ENCODE measurements at places on chromosomes 3 and 15.

DNA sequence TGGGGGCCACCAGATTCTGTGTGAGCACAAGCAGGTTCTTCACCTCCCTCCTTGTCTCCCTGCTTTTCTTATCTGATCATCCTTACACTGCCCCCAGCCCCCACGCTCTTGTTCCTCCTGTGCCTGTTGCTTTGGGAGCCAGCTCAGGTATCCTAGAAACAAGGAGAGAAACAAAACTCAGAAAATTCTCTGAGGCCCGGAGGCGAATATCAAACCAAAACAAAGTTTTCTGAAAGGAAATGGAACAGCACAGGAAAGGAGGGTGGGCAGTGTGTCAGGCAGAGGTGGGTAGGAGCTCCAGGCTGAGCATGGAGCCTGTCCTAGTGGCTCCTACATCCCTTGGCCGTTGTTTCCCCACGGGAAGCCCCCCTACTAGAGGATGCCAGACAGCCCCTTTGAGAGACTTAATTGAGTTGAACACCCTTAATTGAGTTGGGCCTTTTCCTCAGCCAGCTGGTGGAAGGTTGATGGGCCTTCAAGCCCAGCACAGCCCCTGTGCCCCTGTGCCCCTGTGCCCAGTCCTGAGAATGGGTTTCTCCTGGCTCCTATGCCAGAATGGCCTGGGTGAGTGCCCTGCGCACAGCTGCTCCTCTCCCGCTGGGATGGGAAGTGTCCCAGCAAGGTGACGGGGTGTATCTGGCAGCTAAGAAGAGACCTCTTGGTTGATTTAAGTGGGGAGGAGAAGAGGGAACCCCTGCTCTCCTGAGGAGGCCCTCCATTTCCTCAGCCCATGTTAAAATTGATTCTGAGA, 22.8 kb upstream of the JMJD7 start:
- no peak for DNase-seq

GRCh38 chr3:10285272-10286132, 7.2 kb downstream of the GHRL start:
- no peak for DNase-seq

DNA sequence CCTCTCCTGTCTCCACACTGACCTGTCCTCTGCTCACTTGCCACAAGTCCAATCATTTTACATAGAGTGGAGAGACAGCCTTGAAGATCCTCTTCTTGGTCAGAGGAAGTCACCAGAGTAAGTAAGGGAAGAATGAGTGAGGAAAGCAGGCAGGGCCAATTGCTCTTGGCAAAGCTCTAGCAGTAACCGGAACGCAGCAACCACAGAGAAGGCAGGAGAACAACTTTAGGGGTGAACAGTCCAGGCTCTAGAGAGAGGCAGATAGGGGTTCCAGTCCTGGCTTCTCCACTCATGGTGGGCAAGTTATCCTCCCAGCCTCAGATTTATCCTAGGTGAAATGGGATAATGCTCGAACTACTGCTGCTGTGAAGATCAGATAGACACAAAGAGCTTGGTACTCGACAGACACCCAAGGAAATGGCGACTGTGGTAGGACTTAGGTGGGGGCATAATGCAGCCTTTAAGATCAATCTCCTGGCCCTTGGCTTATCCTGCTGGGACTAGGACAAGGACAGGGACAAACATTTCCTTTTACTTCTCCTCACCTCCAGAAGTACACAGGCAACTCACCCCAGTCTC, 1.2 kb upstream of the ADAMTSL3 start:
- DNase-seq, result no peak

DNA sequence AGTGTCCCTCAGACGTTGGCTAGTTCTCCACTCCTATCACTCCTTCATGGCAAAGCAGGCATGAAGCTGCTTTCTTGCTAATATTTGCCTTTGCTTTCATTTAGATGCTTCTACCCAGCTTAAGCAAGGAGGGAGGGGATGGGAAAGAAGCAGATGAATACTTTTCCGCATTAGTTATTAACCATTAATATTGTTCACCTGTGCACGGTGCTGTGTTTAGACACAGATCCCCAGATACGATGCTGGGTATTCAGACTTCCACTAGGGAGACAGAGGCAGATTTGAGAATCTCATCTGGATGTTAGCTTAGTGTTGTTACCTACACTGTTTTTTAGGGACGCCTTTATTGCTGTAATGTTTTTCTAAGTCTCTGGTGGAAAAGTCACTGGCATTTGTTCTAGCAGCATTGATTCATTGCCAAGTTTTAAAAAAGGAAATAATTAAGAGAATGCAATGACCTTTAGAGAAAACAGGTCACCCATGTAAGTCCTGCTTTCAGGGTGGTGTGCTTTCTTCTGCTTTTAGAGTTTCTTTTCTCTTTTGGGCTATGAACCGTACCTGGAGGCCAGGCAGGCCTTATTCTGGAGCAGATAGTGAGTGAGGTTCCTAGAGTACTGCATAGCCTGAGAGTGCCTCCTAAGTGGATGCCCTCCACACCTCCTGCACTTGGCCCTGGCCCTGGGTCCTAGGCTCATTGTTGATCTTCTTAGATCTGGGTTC, 55.5 kb downstream of the MYZAP start:
- DNase-seq, result no peak

GRCh38 chr3:132071043-132071442, 36.2 kb upstream of the CPNE4 start:
- no peak for DNase-seq

- no peak for DNase-seq
Measured at GRCh38 chr3:157542711-157543500, 39.7 kb upstream of the VEPH1 start.

GRCh38 chr3:23479026-23479425, 275.9 kb downstream of the UBE2E2 start:
- DNase-seq, result no peak

- no peak for DNase-seq
Measured at GRCh38 chr3:89802881-89803280, 695.5 kb downstream of the EPHA3 start.

Measured in stimulated activated CD4-positive, alpha-beta T cell treated with anti-CD3 and anti-CD28 coated beads, TNF-alpha, amount 100 ng/mL, for 24 hours (primary cell).